Urinary bladder (tissue), 4 donors: ENCODE measurements at places on chromosomes 13 and 19. TPM values are rescaled to one million over a fixed set of nuclear protein-coding genes. Genes with fewer than 3 reads are reported as not detected.

GRCh38 chr13:33610438-33611120, 207.4 kb upstream of the RFC3 start:
- DNase-seq = no peak

- DNase-seq = no peak
Observed at GRCh38 chr19:35903550-35904179, 1.3 kb downstream of the HCST start.

GRCh38 chr13:33445024-33445423, 159.5 kb upstream of the STARD13 start:
- no peak for DNase-seq

DNA sequence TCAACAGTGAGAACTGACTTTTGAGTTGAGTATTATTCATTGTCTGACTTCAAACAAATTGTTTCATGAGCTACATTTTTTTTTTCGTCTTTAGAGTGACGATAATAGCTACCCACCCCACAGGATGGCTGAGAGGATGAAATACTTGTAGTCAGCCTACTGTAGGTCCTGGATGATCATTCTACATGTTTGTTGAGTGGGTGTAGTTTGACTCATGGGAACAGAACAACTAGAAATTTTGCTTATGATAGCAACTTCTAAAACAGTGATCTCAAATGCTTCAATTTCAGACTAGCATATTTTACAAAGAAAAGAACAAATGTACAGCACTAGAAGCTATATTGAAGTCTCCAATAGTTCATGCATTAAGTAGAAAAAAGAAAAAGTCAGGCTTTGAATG, 651.8 kb downstream of the PCDH9 start:
- DNase-seq = no peak

GRCh38 chr19:46372901-46373490, 26.1 kb downstream of the PPP5C start:
- no peak for DNase-seq

GRCh38 chr13:112947796-112948195, 21.2 kb upstream of the MCF2L start:
- no peak for DNase-seq

DNA sequence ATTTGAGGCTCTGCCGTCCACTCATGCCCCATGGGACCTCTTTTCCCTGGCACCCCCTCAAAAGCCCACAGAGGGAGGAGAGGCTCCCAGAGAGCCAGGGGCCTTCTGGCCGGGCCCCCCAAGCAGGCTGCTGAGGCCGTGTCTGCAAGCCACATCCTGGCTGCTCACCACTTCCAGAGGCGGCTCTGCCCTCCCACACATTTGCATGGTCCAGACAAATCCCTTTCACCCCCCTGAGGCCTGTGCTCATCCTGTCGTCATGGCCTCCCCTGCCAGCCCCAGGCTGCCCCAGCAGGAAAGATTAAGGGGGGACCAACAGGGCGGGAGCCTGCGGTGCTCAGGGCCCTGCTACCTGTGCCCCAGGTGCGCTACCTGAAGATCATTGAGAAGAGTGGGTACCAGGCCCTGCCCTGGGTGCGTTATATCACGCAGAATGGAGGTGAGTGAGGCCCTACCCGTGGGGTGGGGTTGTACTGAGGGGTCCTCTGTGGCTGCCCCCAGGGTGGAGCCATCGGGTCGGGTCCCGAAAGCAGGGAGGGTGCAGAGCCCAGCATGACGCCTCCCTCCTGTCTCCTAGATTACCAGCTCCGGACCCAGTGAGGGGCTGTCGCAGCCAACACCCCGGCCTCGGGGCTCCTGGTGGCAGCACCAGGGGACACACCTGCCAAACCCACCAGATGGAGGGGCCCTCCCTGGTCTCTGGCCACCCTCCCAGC, 36.3 kb downstream of the AP1M1 start:
- DNase-seq = no peak

DNA sequence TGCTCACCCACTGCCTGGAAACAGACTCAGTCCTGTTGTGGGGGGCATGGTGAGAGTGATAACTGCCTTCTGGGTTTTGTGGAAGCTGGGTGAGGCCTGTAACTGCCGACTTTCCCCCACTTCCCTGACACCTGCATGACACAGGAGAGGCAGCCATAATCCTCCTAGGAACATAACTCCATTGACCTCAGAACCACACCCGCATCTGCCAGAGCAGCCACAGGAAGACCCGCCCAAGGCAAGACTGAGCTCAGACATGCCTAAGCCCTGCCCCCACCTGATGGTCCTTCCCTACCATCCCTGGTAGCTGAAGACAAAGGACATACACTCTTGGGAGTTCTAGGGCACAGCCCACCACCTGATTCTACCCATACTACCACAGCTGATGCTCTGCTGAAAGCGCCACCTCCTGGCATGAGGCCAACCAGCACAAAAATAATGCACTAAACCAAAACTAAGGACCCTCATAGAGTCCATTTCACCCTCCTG, 326.7 kb downstream of the RBM26 start:
- DNase-seq = no peak

GRCh38 chr13:28753946-28754345, 35.2 kb upstream of the SLC46A3 start:
- no peak for DNase-seq

DNA sequence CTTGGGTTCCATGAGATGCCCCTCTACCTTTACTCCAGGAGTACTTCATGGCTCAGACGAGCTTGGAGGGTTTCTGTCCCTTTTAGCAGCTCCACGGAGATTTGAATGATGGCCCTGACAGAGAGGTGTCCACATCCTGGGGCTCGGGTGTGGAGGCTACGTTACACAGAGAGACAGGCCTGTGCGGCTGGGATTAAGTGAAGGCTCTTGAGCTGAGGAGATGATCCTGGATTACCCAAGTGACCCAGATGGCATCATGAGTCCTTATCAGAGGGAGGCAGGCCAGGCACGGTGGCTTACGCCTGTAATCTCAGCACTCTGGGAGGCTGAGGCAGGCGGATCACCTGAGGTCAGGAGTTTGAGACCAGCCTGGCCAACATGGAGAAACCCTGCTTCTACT, 12.4 kb downstream of the DPP9 start:
- DNase-seq = no peak

- DNase-seq = no peak
Observed at GRCh38 chr13:107441279-107441678, 774.1 kb downstream of the LIG4 start.

- no peak for DNase-seq
Observed at GRCh38 chr19:3535563-3535965, 3.4 kb upstream of the TEKTIP1 start.

GRCh38 chr13:76991432-76991795, 467 bp upstream of the CLN5 start:
- no peak for DNase-seq

DNA sequence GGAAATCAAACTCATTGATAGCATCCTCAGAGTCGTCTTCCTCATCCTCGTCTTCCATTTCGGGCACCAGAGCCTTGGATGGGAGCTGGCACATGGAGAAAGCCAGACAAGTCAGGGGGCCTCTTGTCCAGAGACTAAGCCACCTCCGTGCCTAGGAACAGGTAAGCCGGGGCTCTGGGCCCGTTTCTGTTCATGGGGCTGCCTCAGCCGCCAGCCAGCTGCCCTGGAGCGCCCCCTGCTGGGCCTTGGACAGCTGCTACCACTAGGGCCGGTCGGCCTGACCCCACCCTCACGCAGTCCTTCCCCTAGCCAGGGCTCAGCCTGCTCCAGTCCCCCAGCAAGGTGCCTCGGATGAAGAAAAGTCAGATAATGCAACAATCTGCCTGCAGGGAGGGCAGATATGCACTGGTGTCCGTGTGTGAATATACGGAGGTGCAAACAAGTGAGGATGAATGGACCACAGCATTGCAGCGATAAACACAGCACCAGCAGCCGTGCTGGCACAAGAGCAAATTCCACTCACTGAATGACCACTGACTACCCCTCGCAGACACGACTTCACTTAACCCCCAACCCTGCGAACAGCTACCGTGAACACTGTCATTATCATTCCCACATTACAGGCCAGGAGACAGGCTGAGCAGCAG, 11.9 kb upstream of the PRKD2 start:
- no peak for DNase-seq

GRCh38 chr19:35908010-35908441, at the start of gene TYROBP:
Gene TYROBP, minus strand, starts transcription at chr19:35908295. Its CDS starts 67 bp downstream, at chr19:35908228.
- DNase-seq = no peak

DNA sequence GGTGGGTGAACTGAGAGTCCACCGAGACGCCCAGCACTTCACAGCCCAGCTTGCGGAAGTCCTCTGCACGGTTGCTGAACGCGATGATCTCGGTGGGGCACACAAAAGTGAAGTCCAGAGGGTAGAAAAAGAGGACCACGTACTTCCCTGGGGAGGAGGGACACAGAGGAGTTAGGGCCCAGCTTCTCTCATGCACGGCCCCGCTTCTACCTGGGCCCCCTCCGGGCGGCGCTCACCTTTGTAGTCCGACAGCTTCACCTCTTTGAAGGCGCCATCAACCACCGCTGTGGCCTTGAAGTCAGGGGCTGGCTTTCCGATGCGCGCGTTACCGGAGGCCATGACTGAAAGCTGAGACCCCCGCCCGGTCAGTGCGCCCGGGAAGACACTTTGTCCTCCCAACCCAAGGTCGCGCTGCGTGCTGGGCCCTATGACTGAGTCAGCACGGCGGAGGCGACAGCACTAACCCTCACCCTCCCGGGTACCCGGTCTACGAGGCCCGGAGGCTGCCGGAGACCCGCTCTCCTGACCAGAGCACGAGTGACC, 606 bp downstream of the PRDX2 start:
- no peak for DNase-seq

DNA sequence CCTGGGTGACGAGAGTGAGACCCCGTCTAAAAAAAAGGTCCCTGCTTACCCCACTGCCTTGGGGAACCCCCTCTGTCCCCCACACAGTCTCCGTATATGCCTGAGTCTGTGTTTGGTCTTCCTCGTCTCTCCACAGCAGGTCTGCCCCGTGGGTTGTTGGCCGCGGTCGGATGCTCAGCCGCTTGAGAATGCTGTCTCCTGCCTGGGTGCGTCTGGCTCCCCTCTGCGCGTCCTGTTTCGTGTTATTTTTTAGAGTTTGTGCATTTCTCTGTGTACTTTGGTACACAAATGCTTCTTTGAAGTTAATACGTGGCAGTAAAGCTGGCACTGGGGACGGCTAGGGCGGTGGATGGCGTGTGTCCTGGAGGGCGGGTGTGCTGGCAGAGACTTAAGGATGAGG, 34.9 kb downstream of the KDM4B start:
- DNase-seq = no peak

Gene SYMPK
- 22.5 TPM for total RNA-seq

Gene FAM216B
- not detected for total RNA-seq

Gene PRR22
- total RNA-seq = 0.48 TPM

Gene CCL25
- total RNA-seq = not detected

Gene PSG6
- total RNA-seq = not detected
